CD8-positive, alpha-beta memory T cell (primary cell): ENCODE measurements at places on chromosomes 3 and 15. TPM values are rescaled to one million over a fixed set of nuclear protein-coding genes. Genes with fewer than 3 reads are reported as not detected.

The CSPG5 gene
- 0.53 TPM for total RNA-seq

DNA sequence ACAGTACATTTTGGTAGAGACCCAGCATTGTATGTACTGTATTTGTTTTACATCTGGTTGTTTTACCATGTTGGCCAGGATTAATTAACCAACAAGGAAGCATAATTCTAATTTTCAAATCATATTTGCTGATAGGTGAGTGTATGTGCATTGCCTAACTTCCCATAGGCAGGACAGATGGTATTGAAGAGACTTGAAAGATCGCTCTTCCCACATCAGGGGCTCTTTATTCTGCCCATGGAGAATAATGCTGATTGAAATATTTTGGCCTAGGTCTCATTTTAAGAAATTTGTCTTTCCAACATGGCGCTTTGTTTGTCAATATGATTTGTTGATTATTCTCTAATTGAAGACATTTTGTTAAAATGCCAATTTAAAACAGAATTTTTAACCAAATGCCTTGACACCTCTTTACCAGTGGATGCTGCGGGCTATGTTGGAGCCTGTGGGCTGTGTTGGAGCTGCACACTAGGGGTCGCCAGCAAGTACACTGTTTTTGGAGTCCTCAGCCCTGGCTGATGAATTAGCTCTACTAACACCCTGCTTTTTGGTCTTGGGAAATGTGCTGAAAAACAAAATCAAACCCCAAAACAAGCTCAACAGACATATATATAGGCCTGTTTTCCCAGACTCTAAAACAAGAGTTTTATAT, 5.3 kb downstream of the P2RY12 start:
- DNase-seq: no peak

DNA sequence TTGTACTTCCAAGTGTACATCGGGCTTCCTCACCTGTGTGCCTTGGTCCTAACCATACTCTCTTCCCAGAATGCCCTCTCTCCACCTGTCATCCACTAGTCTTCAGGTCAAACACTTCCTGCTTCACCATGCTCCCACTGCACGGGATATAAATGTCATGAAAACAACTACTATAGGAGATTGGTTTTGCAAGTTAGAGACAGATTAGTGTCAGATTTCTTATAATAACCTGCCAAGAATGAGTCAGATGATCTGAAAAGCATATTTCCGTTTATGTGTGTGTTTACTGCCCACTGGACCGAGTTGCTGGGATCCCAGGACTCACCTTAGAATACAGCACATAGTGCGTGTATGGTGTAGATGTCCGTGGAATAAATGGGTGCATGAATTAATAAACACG, 21.4 kb downstream of the PLA1A start:
- no peak for DNase-seq

The FBXW12 gene
- not detected for total RNA-seq

DNA sequence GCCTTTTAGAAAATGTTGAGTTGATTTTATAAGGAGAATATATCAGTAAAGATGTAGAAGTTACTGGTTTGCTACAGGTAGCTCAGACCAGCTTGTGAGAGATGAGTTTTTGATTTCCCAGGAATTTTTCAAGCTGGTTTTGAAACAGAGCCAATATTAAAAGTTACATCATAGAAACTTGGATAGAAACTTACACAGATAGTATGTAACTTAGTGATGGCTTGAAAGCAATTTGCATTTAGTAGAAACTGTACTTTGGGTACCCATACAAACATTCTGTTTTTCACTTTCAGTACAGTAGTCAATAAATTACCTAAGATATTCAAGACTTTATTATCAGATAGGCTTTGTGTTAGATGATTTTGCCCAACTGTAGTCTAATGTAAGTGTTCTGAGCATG, 93.4 kb downstream of the RBMS3 start:
- DNase-seq: no peak

- DNase-seq: no peak
Measured at GRCh38 chr3:57951066-57951882, 56.9 kb upstream of the FLNB start.

DNA sequence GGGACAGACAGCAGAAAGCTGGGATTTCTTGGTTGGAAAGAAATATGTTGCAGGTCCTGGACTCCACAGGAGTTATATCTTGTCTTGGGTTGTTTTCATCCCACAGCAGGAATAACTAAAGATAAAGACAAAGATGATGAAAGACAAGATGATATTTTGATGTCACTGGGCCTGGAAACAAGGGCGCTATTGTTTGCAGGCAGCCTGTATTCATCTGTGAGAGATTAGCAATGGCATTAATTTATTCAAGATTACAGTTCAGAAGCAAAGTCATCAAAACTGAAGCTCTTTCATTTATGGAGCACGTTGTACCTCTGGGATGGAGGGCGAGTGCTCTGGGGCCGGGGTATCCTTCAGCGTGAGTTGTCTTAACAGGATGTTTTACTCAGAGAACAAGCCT, 213.8 kb downstream of the LRTM1 start:
- DNase-seq: no peak

DNA sequence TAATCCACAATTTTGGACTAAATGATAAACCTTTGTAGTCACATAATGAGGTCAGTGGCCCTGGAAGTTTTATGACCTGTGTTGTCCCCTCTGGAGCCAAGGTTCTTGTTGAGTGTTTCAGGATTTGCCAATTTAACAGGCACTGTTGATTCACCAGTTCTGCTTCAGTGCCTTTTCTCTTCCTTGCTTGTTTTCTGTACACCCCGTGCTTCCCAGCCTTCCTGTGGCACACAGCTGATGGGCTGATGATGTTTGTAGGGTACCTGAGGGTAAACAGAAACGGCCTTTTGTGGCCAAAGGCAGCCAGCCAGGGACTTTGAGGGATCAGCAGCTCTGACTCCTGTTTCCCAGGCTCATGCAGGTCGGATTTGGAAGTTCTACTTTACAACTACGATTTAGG, 13.3 kb downstream of the GYG1 start:
- DNase-seq: no peak

DNA sequence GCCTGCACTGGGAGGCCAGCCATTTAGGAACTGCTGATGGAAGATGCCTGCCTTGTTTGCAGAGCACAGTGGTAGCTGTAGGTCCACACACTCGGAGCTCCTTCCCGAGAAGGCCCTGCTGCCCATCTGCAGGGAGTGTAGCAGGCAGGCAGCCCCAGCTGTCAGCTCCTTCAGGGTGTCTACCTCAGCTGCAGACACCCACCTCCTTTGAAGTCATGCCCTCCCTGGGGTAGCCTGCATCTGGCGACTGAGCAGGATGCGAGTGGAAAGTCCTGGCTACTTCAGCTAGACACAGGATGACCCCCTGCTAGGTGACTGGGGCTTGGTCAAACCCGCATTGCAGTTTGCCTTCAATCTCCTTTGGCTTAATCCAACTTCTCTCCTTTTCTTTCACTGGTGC, 93.2 kb upstream of the TLE3 start:
- no peak for DNase-seq

DNA sequence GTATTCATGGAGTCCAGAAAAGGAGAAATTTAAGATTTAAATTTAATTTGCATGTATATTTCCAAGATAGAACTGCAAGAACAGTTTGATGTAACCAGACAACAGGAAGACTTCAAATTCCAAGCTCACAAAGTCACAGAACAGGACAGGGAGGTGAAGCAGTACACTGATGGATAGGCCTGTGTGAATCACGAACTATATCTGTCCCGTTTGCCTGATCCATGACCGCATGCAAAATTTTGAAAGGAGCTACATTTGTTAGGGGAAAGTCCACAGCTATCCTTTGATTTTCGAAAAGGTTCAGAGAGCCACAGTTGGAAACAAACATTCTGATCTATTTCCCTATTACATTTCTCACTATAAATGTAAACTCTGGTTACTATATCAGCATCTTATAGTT, 79.5 kb upstream of the SLC12A8 start:
- DNase-seq: no peak

GRCh38 chr3:15310491-15311370, 21.7 kb downstream of the SH3BP5 start:
- DNase-seq: no peak

DNA sequence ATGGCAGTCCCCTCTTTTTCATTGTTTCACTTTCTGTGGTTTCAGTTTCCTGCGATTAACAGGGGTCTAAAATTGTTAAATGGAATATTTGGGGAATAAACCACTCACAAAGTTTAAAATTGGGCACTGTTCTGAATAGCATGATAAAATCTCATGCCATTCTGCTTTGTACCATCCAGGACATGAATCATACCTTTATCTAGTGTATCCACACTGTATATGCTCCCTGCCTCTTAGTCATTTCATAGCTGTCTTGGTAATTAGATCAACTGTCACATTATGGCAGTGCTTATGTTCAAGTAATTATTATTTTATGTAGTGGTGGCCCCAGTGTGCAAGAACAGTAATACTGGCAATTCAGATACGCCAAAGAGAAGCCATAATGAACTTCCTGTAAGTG, 734.5 kb downstream of the ZPLD1 start:
- no peak for DNase-seq

The PIERCE2 gene
- not detected for total RNA-seq

The PCSK6 gene
- total RNA-seq: 0.95 TPM

DNA sequence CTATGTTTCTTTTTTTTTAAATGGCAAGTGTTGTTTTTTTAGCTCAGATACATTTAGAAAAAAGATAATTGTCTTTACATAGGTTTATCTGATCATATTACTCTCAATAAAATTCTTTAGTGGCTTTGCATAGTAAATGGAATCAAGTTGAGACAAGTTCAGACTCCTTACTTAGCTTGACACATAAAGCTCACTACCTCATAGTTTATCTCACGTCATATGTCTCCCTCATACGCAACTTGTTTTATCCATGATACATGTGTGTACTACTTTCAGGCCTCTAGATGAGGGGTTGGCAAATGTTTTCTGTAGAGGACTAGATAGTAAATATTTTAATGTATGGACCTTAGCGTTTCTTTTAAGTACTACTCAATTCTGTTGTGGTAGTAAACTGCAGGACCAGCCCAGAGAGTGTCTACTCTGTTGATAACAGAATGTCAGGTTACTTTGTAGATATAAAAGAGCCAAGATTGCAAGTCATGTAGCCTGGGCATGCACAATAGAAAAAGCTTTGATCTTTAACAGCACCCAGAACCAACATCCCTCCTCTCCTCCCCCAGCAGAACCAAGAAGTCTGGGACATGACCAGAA, 28.2 kb upstream of the MGA start:
- DNase-seq: no peak

DNA sequence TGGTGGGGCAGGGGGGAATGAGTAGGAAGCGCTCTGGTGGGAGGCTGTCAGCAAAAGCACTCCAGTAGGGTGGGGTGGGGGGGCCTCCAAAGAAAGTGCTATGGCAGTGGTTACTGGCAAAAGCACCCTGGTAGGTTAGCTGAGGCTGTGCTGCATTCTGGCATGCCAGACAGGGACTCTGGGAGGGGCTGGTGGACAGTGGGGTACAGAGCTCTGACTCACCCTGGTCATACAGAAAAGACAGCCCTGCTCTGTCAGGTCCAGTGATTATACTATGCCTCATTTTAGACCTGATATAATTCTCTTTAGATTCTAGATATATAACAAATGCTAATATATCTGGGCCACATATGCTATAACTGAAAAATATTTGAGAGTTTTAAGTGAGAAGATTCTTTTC, 82.8 kb upstream of the CPNE4 start:
- DNase-seq: no peak

The KLHL40 gene
- total RNA-seq: not detected

The USP50 gene
- total RNA-seq: not detected

The MFAP1 gene
- total RNA-seq: 49.8 TPM

- no peak for DNase-seq
Measured at GRCh38 chr15:77143191-77143590, 72.3 kb upstream of the TSPAN3 start.

The GCNT3 gene
- not detected for total RNA-seq

GRCh38 chr3:127984241-127984975, 67.8 kb upstream of the SEC61A1 start:
- no peak for DNase-seq

DNA sequence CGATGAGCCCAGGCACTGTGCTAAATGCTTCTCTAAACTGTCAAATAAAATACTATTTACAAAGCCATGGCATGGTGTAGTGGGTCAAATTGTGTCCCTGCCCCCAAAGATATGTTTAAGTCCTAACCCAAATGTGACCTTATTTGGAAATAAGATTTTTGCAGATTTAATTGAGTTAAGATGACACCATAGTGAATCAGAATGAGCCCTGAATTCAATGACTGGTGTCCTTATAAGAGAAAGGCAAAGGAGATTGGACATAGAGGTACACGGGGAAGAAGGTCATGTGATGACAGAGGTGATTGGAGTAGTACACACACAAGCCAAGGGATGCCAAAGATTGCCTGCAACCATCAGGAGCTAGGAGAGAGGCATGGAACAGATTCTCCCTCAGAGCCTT, 121.6 kb upstream of the VEPH1 start:
- no peak for DNase-seq

The PRR20G gene
- total RNA-seq: not detected

- no peak for DNase-seq
Measured at GRCh38 chr15:92273723-92274122, 120.0 kb upstream of the ST8SIA2 start.

- DNase-seq: no peak
Measured at GRCh38 chr3:25119682-25120081, 308.4 kb upstream of the RARB start.

GRCh38 chr3:35641331-35641730, 2.0 kb downstream of the ARPP21 start:
- no peak for DNase-seq

GRCh38 chr3:28050885-28051284, 190.5 kb upstream of the CMC1 start:
- peak; percentile 31 for DNase-seq

DNA sequence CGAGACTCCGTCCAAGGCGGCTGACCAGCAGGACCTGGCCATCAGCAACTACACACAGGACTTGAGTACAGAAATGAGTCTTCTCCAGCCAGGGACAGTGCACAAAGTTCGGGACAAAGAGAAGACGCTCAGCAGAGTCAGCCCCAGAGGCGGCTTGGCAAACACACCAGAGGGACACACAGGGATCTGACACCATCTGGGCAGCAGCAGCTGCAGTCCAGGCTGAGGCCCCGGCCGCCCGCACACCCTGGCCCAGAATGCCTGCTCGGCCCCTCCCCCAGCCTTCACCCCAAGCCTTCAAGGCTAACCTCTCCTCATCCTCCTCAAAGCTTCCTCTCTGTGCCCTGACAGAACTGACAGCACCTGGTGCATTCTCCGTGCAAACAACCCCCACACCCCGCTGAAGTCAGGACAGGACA, 61.1 kb downstream of the XXYLT1 start:
- no peak for DNase-seq
